ENCODE measurements at places on chromosomes 12 and 14. TPM values are rescaled to one million over a fixed set of nuclear protein-coding genes. Genes with fewer than 3 reads are reported as not detected.

The BICDL1 gene
- total RNA-seq = 6.4 TPM

The PRR4 gene
- total RNA-seq = 1.2 TPM

The CLEC1B gene
- total RNA-seq = not detected

The CCDC177 gene
- total RNA-seq = not detected

The PTGER2 gene
- not detected for total RNA-seq

The KLRC1 gene
- not detected for total RNA-seq

The CD163 gene
- total RNA-seq = not detected

The GLIPR1L1 gene
- total RNA-seq = not detected

The IL22 gene
- not detected for total RNA-seq

GRCh38 chr12:111664961-111665865, 20.5 kb downstream of the BRAP start:
- no peak for DNase-seq

DNA sequence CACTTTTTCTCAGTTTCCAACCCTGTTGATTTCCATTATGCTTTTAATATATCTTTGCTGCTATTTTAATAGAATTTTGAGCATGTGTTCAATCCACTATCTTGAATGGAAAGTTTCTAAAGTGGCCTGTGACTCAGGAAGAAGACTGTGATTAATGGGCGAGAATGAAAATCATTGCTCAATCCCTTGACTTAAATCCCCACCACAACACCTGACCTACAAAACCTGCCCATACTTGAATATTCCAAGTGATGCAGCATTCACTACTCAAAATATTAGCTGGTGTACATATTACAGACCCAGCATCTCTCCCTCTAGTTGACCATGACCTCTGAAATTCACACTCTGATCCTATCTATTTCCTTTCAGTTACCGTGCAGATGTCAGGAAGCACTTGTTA, 1.3 kb upstream of the OAS3 start:
- DNase-seq = peak; percentile 88

- peak; percentile 36 for DNase-seq
Measured at GRCh38 chr14:26598081-26598671, 343 bp upstream of the NOVA1 start.

- DNase-seq = peak; percentile 73
Measured at GRCh38 chr12:123134271-123134671, 16.6 kb downstream of the PITPNM2 start.

DNA sequence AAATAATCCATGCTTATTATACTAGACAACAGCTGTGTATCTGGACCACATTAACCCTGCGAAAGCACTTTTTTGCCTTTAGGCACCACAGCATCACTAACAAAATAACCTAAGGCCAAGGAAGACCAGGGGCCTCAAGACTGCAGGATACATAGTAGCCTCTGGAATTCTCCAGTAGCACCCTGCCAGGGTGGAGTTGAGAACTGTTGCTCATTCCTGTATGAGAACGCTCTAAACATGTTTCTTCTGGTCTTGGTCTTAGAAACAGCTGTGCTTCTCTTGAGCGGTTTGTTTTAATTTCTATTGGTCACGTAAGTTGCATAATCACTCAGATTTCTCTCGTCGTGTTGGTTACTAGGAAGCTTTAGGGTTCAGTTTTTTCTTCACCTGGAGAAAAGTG, 7.9 kb downstream of the B4GALNT3 start:
- peak; percentile 87 for DNase-seq

- no peak for DNase-seq
Measured at GRCh38 chr12:19390051-19390598, 49.2 kb upstream of the AEBP2 start.

- DNase-seq = no peak
Measured at GRCh38 chr12:102430661-102431060, 49.7 kb downstream of the IGF1 start.

DNA sequence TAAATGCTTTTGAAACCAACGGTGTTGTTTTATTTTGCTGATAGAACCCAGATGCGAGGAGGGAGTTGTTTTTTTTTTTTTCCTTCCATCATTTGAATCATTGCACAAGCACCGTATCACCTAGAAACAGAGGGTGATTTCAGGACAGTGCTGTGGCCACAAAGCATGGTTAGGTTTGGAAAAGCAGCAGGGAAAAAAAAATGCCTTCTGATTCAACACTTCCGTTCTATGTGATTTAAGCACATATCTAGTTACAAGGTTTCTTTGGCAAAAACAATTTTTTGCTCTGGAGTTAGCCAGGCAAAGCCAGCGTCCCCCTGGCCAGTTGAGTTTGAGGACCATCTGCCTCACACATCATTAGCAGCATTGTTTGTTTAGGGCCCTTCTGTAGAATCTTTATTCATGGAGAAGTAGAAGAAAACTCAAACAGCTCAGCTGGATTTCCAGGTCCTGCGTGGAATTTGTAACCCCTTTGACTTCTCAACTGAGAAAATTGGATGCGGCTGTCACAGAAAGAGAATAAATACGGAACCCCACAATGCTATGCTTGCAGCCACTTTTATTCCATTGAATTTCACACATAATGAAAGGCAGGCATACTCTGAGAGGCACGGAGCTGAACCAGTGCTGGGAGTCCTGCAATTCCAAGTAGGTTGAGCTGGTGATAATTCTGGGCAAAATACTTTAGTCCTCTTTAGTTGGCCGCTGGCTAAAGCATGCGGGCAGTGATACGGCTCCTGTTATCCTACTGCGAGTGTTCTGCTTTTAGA, 17.0 kb upstream of the WNT5B start:
- no peak for DNase-seq

GRCh38 chr12:64445490-64445889, 6.4 kb upstream of the TBK1 start:
- no peak for DNase-seq

DNA sequence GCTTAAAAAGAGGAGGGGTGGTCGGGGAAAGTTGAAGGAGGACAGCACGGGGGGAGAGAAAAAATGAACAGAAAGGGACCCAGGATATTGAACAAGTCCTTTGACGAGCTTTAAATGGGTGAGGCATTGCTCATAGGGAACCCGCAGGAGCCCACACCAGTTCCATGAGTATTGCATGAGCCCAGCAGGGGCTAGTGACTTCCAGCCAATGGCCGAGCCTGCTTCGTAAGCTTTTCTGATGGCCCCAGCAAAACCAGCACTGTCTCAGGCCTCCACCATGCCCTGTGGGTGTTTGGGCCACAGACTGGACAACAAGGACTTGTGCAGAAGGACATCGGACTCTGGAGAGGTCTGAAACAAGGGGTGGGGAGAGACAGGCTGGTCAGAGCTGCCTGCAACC, 109.5 kb downstream of the ZFP36L1 start:
- no peak for DNase-seq

DNA sequence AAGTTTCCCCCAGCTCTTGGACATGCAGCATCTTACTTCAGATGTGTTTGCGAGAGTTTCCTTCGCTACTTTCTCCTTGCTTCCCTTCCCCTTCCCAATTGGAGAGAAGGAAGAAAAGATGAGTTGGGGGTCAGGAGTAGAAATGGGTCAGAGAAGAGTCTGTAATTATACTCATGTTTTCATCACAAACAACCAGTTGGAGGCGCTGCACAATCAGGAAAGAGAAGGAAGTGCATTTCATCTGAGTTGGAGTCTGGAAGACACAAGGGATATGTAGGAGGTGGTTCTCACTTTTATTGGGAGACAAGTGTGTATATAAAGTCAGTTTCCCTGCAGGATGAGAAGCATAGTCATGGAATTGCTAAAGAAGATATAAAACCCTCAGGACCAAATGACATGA, 31.3 kb upstream of the VSX2 start:
- DNase-seq = no peak

- DNase-seq = no peak
Measured at GRCh38 chr12:48788524-48788853, 400 bp downstream of the ADCY6 start.
